ENCODE measurements at places on chromosomes 6 and 20.

GRCh38 chr6:96304997-96305396 lies 216.6 kb upstream of the UFL1 start:
- no peak for DNase-seq

DNA sequence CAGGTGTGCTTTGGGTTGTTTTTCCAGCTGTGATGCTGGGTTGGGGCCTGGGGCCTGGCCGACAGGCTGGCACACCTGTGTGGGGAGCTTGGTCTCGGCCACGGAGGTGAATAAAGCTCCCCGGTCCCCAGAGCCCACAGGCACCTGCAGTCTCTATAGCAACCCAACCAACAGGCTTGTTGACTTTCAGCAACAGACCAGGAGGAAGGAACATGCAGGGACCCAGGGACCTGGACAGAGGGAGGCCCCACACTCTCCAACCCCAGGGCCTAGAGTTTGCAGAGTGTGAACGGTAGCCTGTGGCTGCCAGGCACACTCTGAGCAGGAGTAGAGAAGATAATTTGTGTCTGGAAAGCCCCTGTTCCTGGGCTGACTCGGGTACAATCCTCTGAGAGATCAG lies 14.6 kb upstream of the SYNJ2 start:
- DNase-seq, result no peak

DNA sequence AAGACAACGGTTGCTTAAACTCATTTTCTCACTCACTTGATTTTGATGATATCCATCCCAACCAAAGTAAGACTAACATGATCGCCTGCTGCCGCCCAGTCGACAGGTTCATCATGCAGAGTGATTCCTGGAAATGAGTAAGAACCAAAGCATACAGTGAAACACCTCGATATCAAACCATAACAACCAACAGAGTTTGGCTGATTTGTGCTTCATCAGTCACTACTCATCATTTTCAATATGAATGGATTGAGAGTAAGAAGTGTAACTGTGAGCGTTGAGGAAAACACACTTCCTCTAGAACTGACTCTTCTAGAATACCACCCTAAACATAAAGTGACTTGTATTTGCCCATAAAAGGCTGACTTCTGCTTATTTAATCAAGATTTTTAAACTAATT lies 29.2 kb upstream of the ALDH8A1 start:
- DNase-seq, result peak; percentile 17

- no peak for DNase-seq
Observed at GRCh38 chr20:32636821-32637220, 36.9 kb downstream of the C20orf203 start.

DNA sequence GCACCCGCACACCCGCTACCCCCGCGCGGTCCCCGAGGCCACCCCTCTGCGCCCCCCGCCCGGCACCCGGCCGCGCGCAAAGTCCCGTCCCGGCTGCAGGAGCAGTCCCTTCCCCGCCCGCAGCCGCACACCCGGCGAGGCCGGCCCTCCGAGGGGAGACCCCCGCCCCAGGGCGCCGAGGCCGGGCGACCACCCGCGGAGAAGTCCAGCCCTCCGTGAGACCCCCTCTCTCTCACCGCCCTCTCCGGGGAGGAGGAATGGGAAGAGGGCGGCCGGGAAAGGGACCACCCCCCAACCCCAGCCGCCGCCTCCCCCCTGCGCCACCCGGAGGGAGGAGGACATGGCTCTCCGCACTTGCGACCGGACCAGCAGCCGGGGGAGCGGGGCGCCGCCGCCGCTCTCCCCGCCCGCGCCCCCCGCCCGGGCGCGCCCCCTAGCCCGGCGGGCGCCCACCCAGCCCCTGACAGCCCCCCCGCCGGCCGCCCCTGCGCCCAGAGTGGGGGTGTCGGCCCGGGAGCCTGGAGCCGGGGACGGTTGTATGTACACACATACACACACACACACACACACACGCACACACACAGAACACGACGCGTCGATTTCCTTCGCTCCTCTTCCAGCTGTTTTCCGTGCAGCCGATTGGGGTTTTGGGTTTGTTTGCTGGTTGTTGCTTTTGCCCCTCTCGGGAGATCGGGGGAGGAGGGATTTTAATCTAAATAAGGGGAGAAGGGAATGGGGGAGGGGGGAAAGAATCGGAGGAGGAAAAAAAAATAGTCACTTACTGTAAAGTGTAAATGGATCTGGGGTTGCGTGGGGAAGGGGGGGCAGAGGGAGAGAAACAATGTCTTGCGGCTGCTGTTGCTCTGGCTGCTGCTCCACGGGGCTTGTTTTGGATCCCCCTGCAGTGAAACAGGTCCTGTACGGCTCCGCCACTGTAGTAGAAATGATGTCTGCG lies at the start of gene ATXN1:
ATXN1 (minus strand) TSS at position 945 of the 955 bp plus-strand sequence.
- no peak for DNase-seq

- DNase-seq, result no peak
Observed at GRCh38 chr6:2007165-2007564, 238.2 kb downstream of the GMDS start.

GRCh38 chr6:44074439-44074812 lies 52.8 kb downstream of the MRPL14 start:
- peak; percentile 68 for DNase-seq

GRCh38 chr6:89221971-89222711 lies 5.0 kb upstream of the GABRR1 start:
- DNase-seq, result no peak

DNA sequence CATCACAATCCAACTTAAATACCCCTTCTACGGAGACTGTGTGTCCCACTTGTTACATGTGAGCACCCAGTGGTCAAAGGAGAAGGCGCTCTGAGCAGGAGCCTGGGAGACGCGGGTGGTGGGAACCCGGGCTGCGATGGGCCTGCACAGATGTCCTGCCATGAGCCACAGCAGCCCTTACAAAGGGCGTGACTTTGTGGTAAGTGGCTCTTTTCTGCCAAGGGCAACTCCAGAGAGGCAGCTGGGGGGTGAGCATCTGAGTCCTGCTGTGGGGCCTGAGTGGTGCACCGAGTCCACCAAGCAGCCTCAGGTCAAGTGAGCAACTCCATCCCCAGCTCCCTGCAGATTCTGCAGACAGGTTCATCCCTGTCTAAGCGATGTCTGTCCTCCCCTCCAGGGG lies 33.6 kb upstream of the CST7 start:
- no peak for DNase-seq

DNA sequence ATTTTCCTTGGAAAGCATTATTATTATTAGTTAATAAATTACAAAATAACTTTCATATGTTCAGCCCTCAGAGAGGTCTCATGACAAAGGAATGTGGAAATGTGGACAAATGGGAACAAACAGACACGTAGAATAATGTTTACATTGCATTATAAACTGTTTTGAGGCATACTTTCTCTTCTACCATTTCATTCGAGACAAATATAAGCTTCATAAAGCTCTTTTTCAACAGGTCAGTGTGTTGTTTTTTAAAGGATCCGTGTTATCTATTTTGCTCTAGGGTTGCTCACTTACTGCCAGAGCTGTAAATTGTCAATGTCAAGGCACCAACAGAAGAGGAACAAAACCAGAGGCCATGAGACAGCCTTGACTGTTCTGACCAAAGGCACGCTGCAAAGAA lies 256.8 kb downstream of the PHACTR1 start:
- no peak for DNase-seq

- no peak for DNase-seq
Observed at GRCh38 chr6:170179616-170180324, 111.1 kb downstream of the DLL1 start.

GRCh38 chr20:23145281-23145700 lies 59.2 kb upstream of the CD93 start:
- no peak for DNase-seq

DNA sequence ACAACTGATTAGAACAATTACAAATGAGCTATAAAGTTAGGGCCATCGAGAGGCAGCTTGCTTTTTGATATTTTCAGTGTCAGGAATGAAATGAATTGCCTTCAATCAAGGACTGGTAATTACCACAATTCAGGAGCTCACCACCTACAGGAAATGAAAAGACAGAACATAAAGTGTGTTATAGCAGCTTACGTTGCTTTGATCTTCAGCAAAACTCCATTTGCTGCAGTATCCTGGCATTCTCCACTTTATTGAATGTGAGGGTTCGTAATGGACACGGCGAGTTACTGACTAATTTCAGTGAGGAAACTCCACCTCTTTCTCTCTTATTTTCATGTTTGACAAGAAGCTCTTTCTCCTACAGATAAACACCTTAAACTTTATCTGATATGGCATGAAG lies 440.0 kb upstream of the HSF2 start:
- no peak for DNase-seq

GRCh38 chr20:20370094-20370575 lies 2.2 kb downstream of the INSM1 start:
- no peak for DNase-seq

GRCh38 chr6:10526156-10526555 lies 5.0 kb downstream of the GCNT2 start:
- no peak for DNase-seq

DNA sequence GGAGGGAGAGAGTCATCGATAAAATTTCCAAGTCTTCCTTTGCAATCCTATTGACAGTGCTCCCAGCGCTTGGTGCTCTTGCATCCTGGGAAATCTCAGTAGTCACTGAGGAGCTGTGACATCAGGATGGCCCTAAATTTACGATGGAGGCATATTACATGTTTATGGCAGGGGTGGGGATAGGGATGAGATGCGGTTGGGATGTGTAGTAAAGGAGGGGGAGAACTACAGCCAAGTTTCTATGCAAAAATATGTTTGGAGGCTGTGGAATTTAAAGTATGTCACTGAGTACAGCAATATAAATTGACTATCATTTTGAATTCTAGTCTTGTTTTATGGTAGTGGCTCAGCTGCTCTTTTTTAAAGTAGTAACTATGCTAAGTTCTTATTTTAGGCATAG lies 544.9 kb downstream of the PKHD1 start:
- DNase-seq, result no peak

DNA sequence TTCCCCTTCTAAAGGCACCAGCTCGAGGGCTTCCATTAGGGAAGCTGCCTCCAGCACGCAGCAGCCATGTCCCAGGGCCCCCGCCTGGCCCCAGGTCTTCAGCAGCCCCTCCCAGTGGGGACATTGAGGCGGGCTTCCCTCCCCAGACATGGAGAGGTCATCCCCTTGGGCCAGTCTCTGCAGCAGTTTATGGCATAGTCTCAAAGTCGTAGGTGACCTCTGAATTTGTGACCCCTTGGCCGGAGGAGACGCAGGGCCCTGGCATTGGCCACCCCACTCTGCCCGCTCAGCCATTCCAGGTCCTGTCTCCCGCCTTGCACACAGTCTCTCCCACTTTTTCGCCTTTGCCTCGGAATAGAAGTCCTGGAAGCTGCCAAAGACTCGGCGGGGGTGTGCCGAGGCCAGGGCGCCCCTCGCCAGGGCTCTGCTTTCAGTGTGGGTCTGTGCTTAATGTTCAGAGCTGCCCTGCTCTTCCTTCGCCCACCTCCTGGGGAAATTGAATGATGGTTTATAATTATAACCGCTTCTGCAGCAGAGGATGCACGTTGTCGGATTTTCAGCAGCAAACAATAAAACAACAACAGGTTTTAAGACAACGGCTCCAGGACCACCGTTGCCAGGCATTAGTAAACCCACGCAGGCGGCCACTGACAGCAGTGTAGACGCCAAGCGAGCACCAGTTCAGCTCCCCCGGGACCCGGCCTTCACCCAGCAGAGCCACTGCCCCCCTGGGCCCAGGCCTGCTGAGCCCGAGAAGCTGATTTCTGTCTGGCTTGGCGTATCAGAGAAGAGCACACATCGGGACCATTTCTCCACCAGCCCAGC lies 187.0 kb downstream of the TAF4 start:
- no peak for DNase-seq

DNA sequence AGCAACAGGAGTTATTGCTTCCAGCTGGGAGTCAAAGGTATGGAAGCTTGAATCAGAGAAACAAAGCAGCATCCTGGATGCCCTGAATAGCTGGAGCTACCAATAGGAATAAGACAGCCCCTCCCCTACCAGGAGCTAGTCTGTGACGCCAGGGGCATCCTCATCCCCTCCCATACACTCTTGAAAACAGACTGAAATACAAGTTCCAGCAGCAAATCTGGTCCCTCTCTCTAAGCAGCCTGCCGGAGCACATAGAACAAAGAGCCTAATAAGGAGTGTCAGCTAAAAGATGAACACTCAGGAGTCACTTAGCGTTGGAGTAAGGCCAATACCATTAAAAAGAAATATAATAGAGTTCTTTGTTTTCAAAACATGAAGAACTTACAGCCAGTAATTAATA lies 25.6 kb downstream of the FILIP1 start:
- no peak for DNase-seq

- peak; percentile 79 for DNase-seq
Observed at GRCh38 chr6:35302604-35303241, 5.1 kb downstream of the DEF6 start.

DNA sequence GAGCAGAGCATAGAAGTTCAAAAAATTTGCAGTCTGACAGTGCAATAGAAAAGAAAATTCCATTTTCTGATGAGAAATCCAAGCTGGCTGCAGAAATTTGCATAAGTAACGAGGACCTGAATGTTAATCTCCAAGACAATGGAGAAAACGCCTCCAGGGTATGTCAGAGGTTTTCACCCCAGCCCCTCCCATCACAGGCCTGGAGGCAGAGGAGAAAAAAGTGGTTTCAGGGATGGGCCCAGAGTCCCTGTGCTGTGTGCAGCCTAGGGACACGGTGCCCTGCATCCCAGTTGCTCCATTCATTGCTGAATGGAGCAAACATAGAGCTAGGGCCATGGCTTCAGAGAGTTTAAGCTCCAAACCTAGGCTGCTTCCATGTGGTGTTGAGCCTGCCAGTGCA lies 327.9 kb upstream of the KHDRBS2 start:
- DNase-seq, result no peak

GRCh38 chr6:67882436-67883311 lies 752.4 kb upstream of the ADGRB3 start:
- DNase-seq, result no peak

DNA sequence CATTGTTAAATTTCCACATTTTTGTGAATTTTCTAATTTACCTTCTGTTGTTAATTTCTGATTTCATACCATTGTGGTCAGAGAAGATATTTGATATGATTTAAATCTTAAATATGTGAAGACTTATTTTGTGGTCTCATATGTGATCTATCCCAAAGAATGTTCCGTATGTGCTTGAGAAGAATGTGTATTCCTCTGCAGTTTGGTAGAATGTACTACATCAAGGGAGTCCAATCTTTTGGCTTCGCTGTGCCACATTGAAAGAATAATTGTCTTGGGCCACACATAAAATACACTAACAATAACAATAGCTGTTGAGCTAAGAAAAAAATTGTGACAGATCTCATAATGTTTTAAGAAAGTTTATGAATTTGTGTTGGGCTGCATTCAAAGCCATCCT lies 176.2 kb upstream of the PRND start:
- DNase-seq, result no peak

- DNase-seq, result no peak
Observed at GRCh38 chr20:568673-569415, 25.3 kb upstream of the CSNK2A1 start.

- no peak for DNase-seq
Observed at GRCh38 chr6:52301326-52301725, 16.8 kb upstream of the MCM3 start.

GRCh38 chr6:130366107-130367005 lies 539 bp downstream of the TMEM200A start:
- DNase-seq, result no peak

GRCh38 chr6:166848979-166849748 lies 107.2 kb downstream of the RNASET2 start:
- DNase-seq, result no peak

Data from stimulated activated CD4-positive, alpha-beta T cell treated with anti-CD3 and anti-CD28 coated beads, TNF-alpha, amount 100 ng/mL, for 48 hours (primary cell).